ENCODE measurements at places on chromosomes 1 and 21. TPM values are rescaled to one million over a fixed set of nuclear protein-coding genes. Genes with fewer than 3 reads are reported as not detected.

GRCh38 chr1:66521721-66522365 lies 12.1 kb upstream of the SGIP1 start:
- no peak overlapping the region for H3K27ac ChIP-seq
- H3K36me3 ChIP-seq: no peaks in the 10 kb centered on the region
- no peaks in the 10 kb centered on the region for H3K4me1 ChIP-seq
- no peak for DNase-seq
- no peak overlapping the region for H3K4me3 ChIP-seq

GRCh38 chr1:154750681-154751665 lies 119.1 kb downstream of the KCNN3 start:
- H3K4me3 ChIP-seq: no peak overlapping the region
- DNase-seq: no peak
- peaks cover 63% of the 10 kb centered on the region for H3K4me1 ChIP-seq
- H3K36me3 ChIP-seq: no peaks in the 10 kb centered on the region

The C1orf226 gene
- not detected for total RNA-seq

GRCh38 chr1:10402729-10403274 lies 3.9 kb downstream of the PGD start:
- H3K4me3 ChIP-seq: no peak overlapping the region
- peaks cover 32% of the 10 kb centered on the region for H3K36me3 ChIP-seq
- no peak for DNase-seq
- peaks cover 28% of the 10 kb centered on the region for H3K4me1 ChIP-seq
- no peaks in the 10 kb centered on the region for H3K27me3 ChIP-seq

GRCh38 chr1:109821221-109821669 lies 57.5 kb upstream of the EPS8L3 start:
- H3K4me3 ChIP-seq: no peak overlapping the region
- DNase-seq: no peak
- H3K27me3 ChIP-seq: no peaks in the 10 kb centered on the region
- peak overlapping the region; percentile 47 for H3K27ac ChIP-seq

The IL22RA1 gene
- not detected for total RNA-seq

DNA sequence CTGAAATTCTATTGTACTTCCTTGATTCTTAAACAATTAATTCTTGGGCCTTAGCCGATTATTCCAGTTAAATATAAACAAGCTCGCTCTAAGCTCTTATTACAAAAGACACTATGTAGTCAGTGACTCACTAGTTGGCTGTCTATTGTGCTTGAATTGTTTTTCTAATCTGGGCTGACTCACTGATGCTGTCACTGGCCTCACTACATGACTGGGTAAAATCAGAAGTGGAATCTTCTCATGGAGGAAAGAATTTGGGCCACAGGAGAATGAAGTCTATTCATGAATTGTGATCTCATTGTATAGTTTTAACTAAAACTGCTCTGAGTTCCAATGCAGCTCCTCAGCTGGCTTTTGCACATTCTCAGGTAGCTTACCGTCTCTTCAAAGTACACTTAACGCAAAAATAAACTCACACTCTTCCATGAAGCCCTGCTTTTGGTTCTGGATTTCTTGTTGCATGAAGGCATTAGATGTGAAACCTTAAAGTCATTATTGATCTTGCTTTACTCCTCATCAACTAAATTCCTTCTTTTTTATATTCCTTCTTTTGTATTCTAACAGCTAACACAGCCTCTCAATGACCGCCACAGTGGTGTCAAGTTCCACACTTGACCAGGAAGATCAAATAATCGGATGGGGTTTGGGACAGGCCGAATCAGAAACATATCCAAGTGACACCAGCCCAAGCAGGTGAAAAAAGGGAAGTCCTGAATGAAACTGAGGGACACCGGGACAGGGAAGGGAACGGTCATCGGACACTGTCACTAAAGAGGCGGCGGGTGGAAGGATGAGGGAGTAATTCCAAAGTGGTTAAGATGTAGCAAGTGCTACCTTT lies 80.9 kb upstream of the LBR start:
- H3K27ac ChIP-seq: no peak overlapping the region
- H3K4me1 ChIP-seq: no peaks in the 10 kb centered on the region
- no peak for DNase-seq
- peaks cover 10% of the 10 kb centered on the region for H3K27me3 ChIP-seq
- H3K36me3 ChIP-seq: no peaks in the 10 kb centered on the region
